ENCODE measurements at places on chromosomes 7 and 10.

DNA sequence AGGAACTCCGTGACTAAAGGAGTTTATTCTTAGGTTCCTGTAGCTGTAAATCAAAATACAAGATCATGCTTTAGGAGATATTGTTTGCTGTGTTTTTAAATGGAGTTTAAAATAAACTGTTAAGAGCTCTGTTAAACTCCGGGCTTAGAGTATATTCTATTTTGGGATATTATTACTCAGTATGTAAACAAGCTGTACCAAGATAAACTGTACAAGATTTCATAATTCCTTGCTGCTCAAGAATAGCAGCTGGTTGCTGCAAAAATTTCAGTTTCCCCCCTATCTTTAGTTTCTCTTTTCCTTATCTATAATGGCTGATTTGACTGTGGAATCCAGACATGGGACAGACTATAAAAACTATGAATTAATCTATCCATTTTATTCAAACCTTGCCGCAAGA, 215.7 kb downstream of the HTR7 start:
- DNase-seq: peak; percentile 39

- no peak for DNase-seq
These were observed 50.1 kb upstream of the HDAC9 start for GRCh38 chr7:18445483-18445882.

- DNase-seq: no peak
These were observed 84.0 kb downstream of the ARL4A start for GRCh38 chr7:12771378-12771877.

DNA sequence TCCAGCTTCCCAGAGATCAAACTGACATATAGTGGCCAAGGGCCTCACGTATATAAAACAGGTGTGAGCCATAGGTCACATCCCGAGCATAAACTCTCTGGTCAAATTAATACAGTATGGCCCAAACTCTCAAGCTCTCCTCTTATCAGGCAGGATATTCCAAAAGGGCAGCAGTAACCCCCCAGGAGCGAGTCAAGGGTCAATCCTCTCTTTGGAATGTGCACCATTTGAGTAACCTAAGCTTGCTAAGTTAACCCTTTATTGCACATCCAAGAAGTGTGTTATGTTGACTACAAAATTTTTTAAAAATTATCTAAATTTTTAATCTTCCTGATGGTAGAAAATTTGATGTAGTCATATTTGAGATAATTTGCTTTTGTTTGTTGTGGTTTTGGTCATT, 4.5 kb upstream of the TRIM24 start:
- DNase-seq: no peak

DNA sequence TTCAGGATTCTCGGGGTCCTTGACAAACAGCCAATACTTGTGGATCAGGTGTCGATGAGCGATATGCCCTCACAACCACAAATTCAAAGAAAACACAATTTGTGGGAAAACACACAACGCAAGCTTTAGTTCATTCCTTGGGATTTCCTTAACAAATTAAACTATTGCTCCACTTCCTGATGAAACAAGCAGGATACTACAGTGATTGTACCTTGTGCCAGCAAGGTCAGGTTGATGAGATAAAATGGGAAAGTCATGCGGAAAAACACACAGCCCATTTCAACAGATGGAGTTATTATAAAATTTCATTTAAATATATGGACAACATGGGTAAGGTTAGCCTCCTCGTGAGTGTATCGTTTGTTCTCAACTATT, 8.8 kb upstream of the RHOBTB1 start:
- no peak for DNase-seq

DNA sequence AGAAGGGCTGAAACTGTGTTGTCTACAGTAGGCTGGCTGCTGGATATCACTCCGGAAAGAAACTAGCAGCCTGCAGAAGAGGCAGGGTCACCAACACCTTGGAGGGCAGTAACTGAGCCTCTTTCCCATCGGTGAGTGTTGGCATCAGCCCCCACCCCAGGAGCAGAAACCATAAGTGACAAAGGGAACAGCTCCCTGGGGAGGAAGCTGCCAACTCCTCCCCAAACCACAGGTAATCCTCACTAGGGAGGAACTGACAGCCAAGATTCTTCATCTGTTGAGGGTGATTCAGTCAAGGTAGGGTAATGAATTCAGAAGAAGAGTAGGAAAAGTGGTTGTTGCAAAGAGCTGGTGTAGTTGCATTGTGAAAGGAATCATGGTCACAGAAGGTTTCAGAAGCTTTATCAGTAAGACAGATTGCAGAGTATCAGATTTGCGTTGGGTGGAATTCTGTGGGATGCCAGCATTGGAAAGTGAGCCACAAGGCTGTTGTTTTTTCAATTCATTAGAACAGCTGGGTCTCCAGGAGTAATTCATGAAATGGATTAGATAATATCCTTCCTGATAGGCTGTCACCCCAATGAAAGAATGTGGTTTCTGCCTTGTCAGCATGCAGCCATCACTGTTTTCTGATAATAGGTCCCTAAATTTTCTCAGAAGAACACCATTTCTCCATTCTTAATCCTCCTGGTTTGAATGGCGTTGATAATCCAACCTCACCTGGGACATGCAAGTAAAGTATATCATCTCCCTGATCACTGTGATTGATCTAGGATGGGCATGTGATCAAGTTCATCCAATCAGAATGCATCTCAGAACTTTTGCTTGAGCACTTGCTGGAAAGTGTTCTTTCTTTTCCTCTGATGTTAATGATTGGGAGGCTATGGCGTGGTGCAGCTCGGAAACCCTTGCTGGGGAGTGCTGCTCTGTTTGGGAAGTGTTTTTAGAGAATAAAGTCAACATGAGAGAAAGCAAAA, 75.0 kb upstream of the CTBP2 start:
- peak; percentile 49 for DNase-seq

DNA sequence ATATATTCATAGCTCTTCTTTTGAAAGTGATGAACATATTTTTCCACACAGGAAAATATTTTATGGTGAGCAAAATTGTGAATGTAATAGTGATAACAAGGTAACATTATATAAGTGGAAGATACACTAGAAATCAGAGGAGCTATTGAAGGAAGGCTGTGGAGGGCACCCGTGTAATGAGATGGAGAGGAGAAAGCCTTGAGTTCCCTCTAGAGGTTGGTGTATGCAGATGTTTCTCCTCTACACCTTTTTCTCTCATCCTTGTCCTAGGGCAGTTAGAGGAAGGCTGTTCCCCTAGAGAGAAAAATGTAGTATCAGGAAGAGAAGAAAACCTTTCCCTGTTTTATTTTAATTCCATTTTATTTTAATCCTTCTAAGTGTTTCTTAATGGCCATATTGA, 54.6 kb upstream of the NRG3 start:
- peak; percentile 7 for DNase-seq

GRCh38 chr10:106788982-106789381, 375.5 kb downstream of the SORCS1 start:
- no peak for DNase-seq

Measured in bronchial epithelial cell (primary cell).